Fibroblast of skin of right quadriceps (primary cell): ENCODE measurements at places on chromosomes 4 and X.

- no peak for DNase-seq
These were observed 1476.1 kb upstream of the TENM3 start for GRCh38 chr4:180766944-180767729.

GRCh38 chr4:95546866-95547714 lies 1.7 kb downstream of the UNC5C start:
- no peak for DNase-seq

GRCh38 chrX:10569946-10570345 lies 50.4 kb downstream of the MID1 start:
- DNase-seq, result peak; percentile 18

GRCh38 chr4:3472411-3473141 lies 9.5 kb downstream of the DOK7 start:
- DNase-seq, result no peak

DNA sequence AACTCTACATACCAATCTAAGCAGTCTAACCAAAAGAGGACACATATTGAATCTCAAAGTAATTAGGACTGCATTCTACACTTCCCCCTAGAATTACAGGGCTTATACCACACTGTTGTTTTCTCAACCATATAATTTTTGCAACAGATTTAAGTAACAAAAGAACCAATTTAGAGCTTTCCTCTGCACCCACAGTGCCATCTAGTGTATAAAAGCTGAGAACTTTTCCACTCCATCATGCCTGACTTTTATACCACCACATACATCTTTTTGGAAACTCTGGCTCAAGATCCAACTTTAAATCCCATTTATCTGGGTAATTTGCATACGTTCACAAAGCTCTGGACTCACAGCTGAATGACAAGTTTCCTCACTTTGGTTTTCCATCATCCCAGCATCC lies 99.5 kb downstream of the EFHC2 start:
- DNase-seq, result peak; percentile 29

GRCh38 chr4:123353656-123354055 lies 42.9 kb upstream of the SPRY1 start:
- peak; percentile 5 for DNase-seq

DNA sequence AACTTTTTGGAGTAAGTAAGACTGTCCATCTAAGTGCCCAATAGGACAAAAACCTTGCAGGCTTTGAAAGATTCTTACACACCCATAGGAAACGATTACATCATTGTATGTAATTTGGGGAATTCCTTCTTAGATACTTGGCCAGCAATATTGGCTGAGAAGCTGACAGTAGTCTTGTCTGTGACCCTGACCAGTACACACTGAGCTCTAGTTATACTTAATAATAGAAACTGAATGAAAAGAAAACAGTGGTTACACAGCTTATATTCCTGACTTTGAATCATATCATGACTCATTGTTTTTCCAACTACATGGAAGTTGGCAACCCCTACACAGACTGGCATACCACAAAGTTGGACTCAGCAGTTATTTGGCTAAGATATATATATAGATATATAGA lies 7.1 kb upstream of the TLR2 start:
- peak; percentile 71 for DNase-seq

DNA sequence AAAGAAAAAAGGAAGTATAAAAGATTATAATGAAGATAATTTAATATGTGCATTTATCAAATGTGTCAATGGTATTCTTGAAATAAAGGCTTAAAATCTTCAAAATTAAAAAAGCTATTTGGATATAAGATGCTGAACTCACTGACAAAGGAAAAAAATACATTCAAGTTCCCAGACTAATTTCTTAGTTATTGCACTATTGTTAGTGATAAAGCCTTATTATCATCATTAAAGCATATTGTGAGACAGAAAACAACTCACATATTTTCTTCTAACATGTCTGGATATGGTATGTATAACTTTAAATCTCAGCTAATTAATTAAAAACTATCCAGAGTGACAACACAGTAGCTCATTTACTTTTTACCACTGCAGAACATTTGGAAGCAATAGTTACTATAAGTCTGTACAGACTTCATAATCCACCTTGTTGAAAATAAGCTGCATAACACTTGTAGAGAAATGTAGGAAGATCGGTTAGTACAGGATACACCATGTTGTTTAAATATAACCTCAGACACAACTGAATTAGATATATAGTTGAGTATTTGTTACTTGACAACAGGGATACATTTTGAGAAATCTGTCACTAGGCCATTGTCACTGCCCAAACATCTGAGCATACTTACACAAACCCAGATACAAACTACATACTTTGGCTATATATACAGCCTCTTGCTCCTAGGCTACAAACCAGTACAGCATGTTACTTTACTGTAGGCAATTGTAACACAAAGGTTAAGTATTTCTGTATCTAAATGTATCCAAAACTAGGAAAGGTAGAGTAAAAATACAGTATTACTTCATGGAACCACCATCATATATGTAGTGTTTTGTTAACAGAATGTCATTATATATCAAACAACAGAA lies 12.8 kb upstream of the FAM200B start:
- DNase-seq, result no peak
